EH (cell line): ENCODE measurements at places on chromosomes 7 and 10.

DNA sequence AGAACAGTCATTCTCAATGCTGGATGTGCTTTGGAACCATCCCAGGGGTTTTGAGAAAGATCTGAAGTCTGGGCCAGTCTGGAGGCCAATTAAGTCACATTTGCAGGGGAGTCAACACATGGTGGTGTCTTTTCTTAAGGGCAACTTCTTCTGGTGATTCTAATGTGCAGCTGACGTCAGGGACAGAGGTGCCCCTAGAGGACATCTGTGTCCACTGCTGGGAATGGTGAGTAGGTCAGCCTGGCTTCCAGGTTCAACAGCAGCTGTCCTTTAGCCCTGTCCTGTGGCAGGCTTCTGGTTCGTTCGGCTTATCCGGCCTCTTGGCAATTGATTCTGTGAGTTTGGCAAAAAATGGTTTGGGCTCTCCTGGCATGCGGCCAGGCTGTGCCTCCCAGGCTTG, 269.7 kb upstream of the HABP2 start:
- no peak for DNase-seq

- DNase-seq, result no peak
These were observed 228.2 kb downstream of the PTEN start for GRCh38 chr10:88091490-88092061.

GRCh38 chr10:130745251-130745650, 566.3 kb downstream of the TCERG1L start:
- DNase-seq, result no peak

DNA sequence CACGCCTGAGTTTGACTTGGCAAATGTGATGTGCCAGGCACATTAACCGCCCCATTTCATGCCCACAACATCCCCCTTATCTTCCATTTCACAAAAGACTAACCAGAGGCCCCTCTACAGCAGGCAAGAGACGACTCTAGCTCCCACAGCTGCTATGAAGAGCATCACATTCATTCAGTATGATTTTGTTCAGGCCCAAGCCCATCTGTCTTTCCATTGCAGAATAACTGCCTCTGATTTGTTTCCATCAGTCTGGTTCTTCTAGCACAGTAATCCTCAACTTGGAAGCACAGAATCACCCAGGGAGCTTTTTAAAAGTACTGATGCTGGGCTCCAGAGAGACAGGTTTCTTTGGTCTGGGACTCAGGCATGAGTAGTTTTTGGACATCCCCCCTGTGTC, 169.7 kb downstream of the NEURL1 start:
- DNase-seq, result no peak

GRCh38 chr7:116548506-116548905, 23.7 kb downstream of the CAV1 start:
- DNase-seq, result no peak

GRCh38 chr7:69419934-69420333, 178.3 kb upstream of the AUTS2 start:
- no peak for DNase-seq

DNA sequence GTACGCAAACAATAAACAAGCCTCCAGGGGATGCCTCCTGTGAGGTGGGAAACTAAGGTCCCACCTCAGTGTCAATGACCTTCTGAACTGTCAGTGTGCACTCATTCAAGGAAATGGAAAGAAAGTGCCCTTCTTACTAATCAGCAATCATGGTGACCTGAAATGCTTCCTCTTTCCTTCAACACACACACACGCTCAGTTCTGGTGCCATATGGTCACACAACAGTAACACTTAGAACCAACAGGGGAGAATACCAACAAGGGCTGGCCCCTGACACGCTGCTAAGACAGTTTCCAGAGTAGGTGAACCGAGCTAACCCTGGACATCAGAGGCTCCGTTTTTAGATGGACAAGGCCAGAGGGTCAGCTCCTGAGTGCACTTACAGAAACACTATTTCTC, 42.1 kb upstream of the EFCAB10 start:
- no peak for DNase-seq
